Activated naive CD4-positive, alpha-beta T cell (primary cell): ENCODE measurements at places on chromosomes 1 and 21.

- no peak for DNase-seq
Measured at GRCh38 chr1:211920141-211920572, 89.6 kb upstream of the LPGAT1 start.

- DNase-seq: no peak
Measured at GRCh38 chr1:168518201-168518689, 25.6 kb downstream of the XCL2 start.

GRCh38 chr1:34787461-34788420 is 5.1 kb upstream of the GJA4 start:
- no peak for DNase-seq

DNA sequence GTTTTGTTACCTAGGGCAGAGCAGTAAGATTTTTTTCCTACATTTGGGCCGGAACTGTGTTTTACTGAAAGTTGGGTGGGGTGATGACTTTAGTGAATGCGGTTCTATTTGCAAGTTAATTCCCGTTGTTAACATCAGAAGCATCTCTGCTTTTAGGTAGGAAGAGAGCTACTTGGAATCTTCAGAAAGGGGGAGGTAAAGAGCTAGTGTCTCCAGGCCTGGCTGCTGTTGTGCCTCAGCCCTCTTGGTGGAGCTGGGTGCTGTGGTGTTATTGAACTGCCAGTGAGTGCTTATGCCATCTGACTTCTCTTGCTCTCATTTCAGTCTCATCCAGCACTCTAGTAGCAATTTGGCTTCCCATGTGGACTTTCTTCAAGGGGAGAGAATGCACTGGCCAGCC is 3.4 kb downstream of the KDM4A start:
- DNase-seq: no peak

DNA sequence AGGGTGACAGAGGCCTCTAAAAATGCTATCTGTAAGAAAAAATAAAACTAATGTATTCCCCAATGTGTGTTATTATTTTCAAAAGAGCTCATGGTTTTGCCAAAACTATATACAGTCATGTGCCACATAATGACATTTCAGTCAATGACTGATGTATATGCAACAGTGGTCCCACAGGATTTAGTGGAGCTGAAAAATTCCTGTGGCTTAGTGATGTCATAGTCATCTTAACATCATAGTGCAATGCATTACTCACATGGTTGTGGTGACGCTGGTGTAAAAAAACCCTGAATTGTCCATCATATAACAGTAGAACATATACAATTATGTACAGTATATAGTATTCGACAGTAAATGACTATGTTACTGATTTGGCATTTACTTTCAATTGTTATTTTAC is 172.4 kb downstream of the CACNA1E start:
- DNase-seq: no peak

GRCh38 chr1:226988334-226988666 is 48.2 kb downstream of the COQ8A start:
- DNase-seq: no peak

DNA sequence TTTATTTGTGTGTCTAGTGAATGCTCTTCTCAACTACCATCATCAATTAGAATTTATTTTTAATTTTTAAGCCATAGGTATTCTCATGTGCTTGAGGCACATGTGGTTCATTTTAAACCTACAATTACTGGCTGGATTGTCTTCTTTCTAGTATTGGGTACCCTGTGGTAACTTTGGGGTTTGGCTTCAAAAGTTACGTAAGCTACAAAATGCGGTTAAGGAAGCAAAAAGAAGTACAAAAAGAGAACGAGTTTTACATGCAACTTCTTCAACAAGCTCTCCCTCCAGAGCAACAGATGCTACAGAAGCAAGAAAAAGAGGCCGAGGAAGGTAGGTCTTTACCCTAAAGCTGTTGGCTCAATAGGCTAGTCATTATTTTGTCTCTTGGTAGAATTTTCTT is 25.8 kb downstream of the MACO1 start:
- no peak for DNase-seq

DNA sequence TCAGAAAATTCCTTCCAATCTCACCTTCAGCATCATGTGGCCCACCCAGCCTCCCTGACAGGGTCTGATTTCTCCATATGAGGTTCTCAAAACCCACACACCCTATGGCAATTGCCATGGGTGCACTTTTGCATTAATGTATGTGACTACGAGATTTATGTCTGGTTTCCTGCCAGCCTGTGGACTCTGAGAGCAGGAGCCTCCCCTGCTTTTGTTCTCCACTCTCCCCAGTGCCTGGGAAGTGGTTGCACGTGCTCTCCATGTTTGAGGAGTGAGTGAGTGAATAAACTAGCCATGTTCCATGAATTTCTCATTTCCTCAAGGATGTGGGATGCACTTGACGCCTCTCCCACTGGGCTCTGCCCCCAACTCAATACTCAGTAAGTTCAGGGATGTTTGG is 91.2 kb downstream of the ACTL8 start:
- DNase-seq: no peak

GRCh38 chr1:198937231-198938031 is 298.6 kb downstream of the PTPRC start:
- DNase-seq: no peak

GRCh38 chr1:54480525-54480848 is 67.5 kb upstream of the ACOT11 start:
- no peak for DNase-seq

DNA sequence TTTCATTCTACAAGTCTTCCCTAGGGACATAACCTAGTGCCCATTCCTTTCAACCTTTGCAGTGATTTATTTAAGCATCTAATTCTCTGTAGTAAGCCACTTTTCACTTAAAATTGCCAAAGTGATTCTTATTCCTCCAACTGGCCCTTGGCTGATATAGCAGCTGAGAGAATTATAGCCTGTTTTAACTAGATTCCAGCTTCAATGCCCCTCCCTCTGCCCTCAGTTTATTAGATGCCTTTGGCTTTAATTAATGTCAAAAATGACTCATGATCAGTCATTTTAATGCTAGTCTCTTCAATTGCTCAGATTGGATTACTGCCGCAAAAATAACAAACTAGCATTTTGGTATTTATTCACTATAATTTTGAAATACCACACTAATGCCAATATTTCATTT is 145.4 kb upstream of the KCTD3 start:
- DNase-seq: no peak

DNA sequence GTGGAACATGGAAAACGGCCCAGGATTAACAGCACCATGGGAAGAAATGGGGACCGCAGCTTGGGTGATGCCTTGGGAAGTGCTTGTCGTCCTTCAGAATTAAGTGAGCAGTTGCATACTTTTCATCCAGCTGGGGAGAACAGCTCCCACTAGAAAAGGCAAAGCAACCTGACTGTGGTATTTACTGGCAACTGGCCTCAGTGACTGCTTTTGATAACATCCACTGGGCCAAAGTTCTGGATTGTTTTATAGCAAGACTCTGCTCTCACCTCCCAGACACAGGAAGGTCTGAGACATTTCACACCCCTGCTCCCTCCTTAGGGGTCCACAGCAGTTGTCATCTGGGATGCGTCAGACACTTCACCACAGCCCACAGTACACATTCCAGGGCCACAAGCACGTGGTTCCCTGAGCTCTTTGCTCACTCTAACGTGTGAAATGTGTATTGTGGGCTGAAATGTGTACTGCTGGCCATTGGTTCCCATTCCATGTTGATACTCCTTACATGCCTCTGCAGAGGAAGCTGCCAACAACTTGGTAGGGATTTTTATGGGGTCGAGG is 6.6 kb downstream of the PAPPA2 start:
- no peak for DNase-seq

GRCh38 chr1:229086091-229086490 is 184.8 kb upstream of the RAB4A start:
- DNase-seq: no peak

DNA sequence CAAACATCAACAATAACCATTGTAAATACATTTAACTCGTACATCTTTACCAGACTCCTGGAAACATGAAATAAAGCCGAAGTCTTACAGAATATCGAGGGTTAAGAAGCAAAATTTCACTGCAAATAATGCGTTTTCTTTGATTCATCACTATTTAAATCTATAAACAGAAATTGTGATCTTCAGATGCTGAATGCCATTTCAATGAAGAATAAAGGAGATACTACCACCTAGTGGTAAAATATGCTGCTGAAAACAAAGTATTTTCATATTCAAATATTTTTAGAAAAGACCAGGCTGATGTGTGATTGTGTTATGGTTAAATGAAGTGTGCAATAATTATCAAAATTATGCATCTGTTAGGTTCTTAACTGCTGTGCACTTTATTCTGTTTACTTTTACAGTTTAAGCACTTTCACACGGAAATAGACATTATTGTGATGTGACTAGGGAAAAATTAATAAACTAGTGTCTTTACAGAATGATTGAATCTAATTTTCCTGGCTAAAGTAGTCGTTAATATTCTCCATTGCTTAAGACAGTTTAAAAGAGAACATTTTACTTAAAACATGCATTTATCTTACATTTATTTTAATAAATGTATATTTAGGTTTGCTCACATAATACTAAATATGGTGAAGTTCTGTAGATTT is 1093.1 kb downstream of the MRPL39 start:
- DNase-seq: no peak

GRCh38 chr1:94345148-94345721 is 73.0 kb upstream of the ABCD3 start:
- no peak for DNase-seq

DNA sequence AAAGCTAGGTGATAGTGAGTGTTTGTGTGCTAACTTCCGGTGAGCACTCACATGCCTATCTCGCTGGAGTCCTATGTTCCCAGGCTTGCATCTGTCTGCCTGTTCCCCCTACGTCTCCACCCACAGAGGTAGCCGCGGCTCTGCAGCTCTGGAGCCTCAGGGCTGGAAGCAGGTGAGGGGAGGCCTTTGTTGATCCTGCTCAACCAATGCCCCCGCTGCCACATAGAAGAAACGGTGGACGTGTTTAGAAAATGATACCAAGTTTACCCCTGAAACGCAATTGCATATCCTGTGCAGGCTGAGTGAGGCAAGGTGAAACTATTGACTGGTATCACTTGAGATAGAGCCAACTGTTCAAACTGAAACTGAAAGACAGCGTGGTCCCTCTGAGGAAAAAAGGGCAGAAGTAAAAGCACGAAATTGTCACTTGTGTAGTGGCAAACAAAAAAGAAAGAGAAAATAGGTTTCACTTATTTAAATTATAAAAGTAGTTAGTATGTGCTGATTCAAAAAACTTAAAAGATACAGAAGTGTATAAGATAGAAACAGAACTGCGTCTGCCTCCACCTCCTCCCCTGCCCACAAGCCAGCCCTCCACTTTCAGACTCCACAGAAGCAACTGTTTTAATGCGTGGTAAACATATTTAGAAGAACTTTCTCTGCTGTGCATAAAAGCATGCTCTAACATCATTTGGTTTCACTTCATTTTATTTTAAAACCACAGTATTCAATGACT is 38.6 kb upstream of the ETS2 start:
- DNase-seq: peak; percentile 19

- DNase-seq: no peak
Measured at GRCh38 chr1:181015251-181015615, 7.4 kb downstream of the STX6 start.

GRCh38 chr1:163170975-163171676 is 31.6 kb downstream of the RGS5 start:
- no peak for DNase-seq

- no peak for DNase-seq
Measured at GRCh38 chr1:171245458-171246064, 2.7 kb upstream of the FMO1 start.

- no peak for DNase-seq
Measured at GRCh38 chr21:15809818-15810217, 80.0 kb downstream of the USP25 start.

- no peak for DNase-seq
Measured at GRCh38 chr1:183604038-183604808, 14.0 kb upstream of the NCF2 start.

- no peak for DNase-seq
Measured at GRCh38 chr21:15775981-15776380, 46.2 kb downstream of the USP25 start.

- no peak for DNase-seq
Measured at GRCh38 chr1:201384406-201384782, 6.9 kb upstream of the TNNT2 start.

- DNase-seq: no peak
Measured at GRCh38 chr1:99784809-99785255, 18.4 kb upstream of the FRRS1 start.
